ENCODE measurements at places on chromosomes 7 and 10.
A peak's percentile ranks its signal among the peaks of the same experiment; 100 is the strongest.

GRCh38 chr7:26167303-26167934, 15.4 kb downstream of the NFE2L3 start:
- DNase-seq: no peak

DNA sequence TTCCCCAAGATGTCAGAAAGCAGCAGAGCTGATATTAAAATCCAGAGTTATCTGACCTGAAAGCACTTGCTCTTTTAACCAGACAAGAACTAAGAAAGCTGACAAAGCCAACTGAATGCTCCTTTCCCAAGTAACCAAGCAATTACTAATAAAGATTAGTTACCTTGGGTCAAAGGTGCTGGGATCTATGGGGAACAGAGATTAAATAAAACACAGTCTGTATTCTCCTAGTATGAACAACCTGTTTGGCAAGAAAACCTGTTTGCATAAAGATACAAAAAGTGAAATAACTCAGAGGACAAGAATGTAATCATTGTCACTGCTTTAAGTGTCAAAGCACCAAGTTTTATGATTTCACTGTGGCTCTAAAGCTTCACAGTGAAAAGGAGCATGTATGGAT, 35.7 kb downstream of the ITPRID1 start:
- DNase-seq: no peak

- no peak for DNase-seq
Observed at GRCh38 chr7:17593819-17594419, 295.5 kb downstream of the AHR start.

- DNase-seq: no peak
Observed at GRCh38 chr7:24705461-24705954, 51.8 kb downstream of the GSDME start.

DNA sequence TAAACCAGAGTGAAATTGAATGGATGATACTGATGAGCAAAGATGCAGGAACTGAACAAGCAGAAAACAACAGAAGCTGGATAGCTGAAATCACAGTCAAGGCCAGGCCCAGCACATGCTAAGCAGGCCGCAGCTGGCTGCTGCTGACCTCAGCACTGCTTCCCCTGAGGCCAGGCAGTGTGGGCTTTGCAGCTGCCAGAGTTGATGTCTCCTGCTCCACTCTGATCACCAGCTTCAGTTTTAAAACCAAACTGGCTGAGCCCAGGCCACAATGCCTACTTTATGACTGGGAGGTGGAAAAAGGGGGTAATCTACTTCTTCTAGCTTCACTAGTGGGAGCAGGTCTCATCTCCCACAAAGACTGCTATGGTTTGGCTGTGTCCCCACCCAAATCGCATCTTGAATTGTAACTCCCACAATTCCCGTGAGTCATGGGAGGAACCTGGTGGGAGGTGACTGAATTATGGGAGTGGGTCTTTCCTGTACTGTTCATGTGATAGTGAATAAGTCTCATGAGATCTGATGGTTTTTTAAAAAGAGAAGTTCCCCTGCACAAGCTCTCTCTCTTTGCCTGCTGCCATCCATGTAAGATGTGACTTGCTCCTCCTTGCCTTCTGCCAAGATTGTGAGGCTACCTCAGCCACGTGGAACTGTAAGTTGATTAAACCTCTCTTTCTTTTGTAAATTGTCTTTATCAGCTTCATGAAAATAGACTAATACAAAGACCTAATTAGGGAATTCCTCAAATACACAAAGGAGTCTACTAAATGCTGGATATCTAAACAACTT, 136.4 kb upstream of the ITGB1 start:
- no peak for DNase-seq

GRCh38 chr7:111363099-111363498, 199.2 kb downstream of the IMMP2L start:
- DNase-seq: no peak

DNA sequence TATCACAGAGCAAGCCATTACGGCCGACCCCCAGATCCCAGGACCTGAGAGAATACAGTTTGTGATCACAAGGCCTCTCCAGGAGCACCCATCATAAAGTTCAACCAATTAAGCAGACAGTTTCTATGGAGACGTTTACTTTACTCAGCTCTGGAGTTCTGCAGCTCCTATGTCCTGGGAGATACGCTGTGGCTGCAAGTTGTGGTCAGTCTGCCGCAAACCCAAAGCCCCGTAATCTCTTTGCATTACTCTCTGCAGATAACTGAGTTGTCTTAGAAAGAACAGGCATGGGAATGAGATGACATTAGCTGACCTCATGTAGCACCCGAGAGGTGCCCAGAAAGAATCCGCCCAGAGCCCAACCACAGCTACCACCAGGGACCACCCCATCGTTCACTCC, 305.1 kb downstream of the FGFR2 start:
- DNase-seq: no peak

DNA sequence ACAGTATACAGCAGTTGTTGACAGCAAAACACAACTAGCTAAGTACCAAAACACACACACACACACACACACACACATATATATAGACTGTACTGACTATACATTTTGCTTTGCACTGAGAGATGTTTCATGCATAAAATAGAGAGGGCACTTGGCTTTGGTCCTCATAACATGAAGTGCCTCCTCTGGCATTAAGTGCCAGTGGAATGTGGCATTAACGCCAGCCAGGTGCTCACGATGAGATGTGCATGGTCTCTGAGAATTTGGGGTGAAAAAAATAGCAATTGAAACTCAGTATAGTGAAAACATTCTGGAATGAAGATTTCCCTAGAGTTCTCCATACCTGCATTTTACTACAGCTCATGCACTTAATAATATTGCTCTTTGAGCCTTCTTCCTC, 70.0 kb upstream of the INSYN2A start:
- no peak for DNase-seq

DNA sequence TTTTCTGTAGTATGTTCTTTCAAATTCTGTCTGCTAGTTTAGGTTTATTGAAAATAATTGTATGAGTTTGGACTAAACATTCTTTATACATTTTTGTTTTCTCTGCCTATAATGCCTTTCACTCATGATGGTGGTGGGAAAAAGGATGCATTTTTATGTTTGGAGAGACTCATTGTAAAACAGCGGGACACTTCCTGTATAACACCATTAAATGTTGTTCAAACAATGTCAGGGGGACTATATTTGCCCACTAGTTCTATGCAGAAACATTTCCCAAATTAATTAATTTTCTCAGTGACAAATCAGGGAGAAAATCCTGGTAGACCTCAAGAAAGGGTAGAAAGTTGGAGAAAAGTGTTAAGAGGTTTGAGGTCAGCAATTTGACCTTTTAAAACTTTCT, 207.7 kb downstream of the MALRD1 start:
- DNase-seq: no peak

DNA sequence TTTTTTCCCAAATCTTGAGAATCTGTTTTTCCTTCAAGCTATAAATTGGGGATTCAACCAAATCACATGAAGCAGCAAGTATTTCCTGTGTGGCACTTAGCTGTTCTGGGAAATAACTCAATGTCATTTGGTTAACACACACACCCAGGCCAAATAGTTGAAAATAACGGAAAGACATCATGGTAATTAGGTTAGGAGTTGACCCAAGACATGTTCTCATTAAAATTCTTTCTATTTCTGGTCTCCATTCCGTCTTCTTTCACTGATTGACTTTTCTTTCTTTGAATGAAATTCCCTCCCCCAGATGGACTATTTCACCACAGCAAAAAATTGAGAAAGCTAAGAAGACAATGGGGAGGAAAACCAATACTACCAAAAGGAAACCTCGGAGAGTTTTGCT, 30.5 kb downstream of the NRP1 start:
- DNase-seq: no peak

GRCh38 chr7:50743893-50744292, 38.8 kb downstream of the GRB10 start:
- no peak for DNase-seq

DNA sequence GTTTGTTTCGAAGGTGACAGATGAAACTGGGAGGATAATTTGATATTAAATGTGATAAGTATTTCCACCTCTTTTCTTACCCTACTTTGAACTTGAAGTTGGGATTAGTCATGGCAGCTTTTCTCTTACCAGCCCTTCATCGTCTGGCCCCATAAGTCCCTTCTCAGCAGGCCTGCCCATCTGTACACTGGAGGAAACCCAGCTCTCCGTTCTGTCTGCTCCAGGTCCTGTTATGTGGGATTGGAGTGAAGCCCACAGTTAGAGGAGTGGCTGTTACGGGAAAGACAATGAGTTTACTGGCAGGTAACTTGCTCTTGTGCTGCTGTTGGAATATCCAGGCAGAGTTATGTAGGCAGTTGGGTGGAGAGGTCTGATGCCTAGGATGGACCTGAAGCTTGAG, 127.3 kb downstream of the CAMK1D start:
- DNase-seq: no peak

DNA sequence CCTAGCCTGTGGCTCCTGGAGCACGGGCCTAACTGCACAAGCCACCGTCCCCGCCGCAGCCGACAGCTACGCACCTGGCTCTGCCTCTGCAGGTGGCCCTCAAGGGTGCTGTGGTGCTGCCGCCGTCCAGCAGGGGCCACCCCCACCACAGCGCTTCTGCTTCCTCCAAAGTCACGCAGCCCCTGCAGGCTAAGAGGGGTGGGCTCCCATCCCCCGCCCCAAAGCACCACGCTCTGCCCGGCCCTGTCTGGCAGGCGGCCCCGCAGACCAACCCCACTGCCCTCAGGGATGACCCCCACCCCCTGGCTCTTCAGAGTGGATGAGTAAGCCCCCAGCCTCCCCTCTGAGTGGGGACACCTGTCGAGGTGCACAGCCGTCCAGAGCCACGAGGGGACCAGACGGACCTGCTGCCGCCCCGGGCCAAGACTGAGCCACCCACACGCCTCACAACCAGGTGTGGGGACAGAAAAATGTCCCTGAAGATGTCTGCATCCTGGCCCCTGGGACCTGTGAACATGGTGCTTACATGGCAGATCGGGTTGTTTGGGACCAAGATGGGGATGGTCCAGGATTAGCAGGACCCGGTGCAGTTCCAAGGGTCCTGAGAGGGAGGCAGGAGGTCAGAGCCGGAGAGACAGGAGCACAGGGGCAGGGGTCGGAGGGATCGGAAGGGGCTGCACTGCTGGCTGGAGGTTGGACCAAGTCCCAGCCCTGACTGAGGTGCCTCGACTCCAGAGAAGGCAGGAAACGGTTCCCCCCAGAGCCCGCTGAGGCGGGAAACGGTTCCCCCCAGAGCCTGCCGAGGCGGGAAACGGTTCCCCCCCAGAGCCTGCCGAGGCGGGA, 9.0 kb upstream of the ADAP1 start:
- DNase-seq: no peak

- DNase-seq: no peak
Observed at GRCh38 chr7:158447506-158448171, 140.0 kb downstream of the PTPRN2 start.

GRCh38 chr10:132152896-132153580, 33.7 kb upstream of the DPYSL4 start:
- no peak for DNase-seq

DNA sequence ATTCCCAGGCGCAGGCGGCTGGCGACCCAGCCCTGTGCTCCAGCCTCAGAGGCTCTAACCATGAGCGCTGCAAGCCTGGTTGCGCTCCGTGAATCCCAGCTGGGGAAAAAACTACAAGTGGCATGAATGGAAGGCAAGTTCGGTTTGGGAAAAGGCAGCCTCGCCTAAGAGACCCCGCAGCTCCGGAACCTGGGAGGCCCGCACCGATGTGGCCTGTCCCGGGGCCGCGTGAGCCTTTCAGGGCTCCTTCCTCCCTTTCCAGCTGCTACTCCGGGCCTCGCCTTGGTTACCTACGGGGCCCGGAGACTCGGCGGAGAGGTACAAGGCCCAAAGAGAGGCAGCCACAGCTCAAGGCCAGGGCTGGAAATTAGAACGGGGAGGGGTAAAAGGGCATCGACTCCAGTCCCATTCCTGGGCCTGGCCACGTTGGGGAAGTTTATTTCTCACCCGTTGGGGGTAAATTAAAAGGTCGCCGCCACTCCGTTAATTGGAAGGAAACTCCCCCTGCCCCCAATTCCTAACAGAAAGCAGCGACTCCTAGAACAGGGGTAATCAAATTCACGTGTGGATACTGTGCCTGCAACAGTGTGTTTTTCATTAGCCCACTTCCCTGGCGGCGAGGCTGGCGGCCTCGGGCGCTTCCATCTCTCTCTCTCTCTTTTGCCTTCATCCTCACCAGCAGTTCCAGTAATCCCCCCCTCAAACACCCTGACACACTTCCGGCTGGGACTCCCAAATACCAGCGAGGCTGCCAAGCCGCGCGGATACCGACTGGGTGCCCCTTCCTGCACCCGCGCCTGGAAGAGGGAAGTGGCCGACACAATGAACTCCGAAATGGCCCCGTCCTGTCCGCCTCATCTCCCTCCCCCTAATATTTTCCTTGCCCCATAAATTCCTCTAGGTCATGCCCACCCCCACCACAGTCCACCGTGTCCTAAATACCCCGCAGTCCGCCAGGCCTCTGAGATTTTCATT, 1.5 kb upstream of the HOXA9 start:
- DNase-seq: no peak

GRCh38 chr7:42232275-42232674, 4.7 kb downstream of the GLI3 start:
- no peak for DNase-seq

- DNase-seq: no peak
Observed at GRCh38 chr7:26143298-26144048, 8.5 kb upstream of the NFE2L3 start.

DNA sequence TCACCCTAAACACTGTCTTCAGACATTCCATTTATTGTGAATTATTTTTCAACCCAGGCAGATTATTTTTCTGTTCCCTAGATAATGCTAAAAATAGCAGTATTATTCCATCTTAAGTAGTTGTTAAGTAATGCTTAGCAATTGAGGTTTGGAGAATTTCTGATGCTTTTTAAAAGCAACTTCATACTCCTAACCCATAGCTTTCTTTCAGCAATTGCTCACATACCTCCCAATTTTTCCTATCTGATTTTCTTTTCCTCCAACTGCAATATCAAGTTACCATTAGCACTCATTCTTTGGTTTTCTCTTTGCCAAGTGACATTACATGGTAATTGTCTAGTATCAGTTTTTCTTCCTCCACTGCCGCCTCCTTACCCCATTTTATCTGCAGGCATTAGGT, 104.7 kb downstream of the GPR85 start:
- no peak for DNase-seq

DNA sequence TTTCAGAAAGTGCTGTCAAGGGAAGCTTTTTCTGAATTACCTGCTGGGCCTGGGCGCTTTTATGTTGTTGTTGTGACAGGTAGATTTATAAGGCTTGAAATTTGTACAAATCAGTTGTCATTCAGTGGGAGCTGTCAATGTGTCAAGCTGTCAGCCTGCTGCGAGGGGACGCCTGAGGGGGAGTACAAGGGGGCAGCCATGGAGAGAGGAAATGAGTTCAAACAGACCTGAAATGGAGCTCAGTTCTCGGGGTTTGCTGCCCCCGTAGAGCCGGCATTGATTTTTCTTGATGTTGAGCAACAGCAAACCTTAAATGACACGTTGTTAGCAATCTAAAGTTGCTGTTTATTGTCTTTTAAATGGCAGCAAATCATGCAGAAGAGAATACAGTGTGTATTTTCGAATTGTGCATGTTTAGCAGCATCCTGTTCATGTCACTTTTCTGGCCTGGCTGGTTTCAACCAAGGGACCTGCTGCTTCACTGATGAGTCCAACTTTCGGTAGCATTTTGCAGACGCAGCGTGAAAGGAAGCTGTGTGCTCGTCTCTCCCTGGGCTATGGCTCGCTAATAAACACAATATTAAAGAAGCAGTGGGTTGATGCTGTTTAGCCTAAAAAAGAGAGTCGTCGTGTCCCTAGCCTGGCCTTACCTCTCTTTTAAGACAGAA, 166.5 kb downstream of the LRMDA start:
- no peak for DNase-seq

GRCh38 chr7:155557778-155558177, 11.4 kb upstream of the CNPY1 start:
- DNase-seq: no peak

- peak; percentile 53 for DNase-seq
Observed at GRCh38 chr7:128783143-128783861, 7.7 kb upstream of the OPN1SW start.

All from mesothelial cell of epicardium (in vitro differentiated cells).